ENCODE measurements at places on chromosomes 4 and X. TPM values are rescaled to one million over a fixed set of nuclear protein-coding genes. Genes with fewer than 3 reads are reported as not detected.

Gene COL4A6
- 0.54 TPM for total RNA-seq

Gene EREG
- 0.54 TPM for total RNA-seq

Gene TCEAL6
- total RNA-seq, result not detected

Gene UGT2B7
- not detected for total RNA-seq

Gene HSFX2
- 0.10 TPM for total RNA-seq

Gene ETDC
- not detected for total RNA-seq

Gene RTL5
- total RNA-seq, result 3.9 TPM

Gene DYNLT3
- 14.9 TPM for total RNA-seq

Gene GAGE10
- not detected for total RNA-seq

Gene MAGEA4
- total RNA-seq, result not detected

Gene NUDT11
- 9.5 TPM for total RNA-seq

Gene HDAC8
- total RNA-seq, result 24.1 TPM

Gene ATP8A1
- 2.1 TPM for total RNA-seq

Gene SPATA18
- total RNA-seq, result 16.4 TPM

Gene PRSS12
- not detected for total RNA-seq

Gene PPP1R2C
- not detected for total RNA-seq

Gene PDCL2
- total RNA-seq, result not detected

Gene RAB9B
- total RNA-seq, result 1.7 TPM

Gene SLC35A2
- total RNA-seq, result 23.8 TPM

Gene AMER1
- total RNA-seq, result 3.1 TPM

Gene NPY2R
- 0.19 TPM for total RNA-seq

Gene SLC39A8
- 3.6 TPM for total RNA-seq

Gene MPC1L
- not detected for total RNA-seq

Gene NXF2
- total RNA-seq, result not detected

Gene SERTM2
- total RNA-seq, result not detected

Gene ATOH1
- not detected for total RNA-seq

Gene WDR44
- 10.5 TPM for total RNA-seq

Gene DAPP1
- not detected for total RNA-seq

Gene STBD1
- 2.4 TPM for total RNA-seq

Gene CXorf65
- total RNA-seq, result not detected

Gene TLR10
- not detected for total RNA-seq

Gene USP26
- total RNA-seq, result not detected

Gene DKK2
- not detected for total RNA-seq

Gene SHOX
- total RNA-seq, result not detected

Gene HGFAC
- 0.06 TPM for total RNA-seq

Gene DSPP
- total RNA-seq, result not detected

Gene GASK1B
- 130 TPM for total RNA-seq
